Activated naive CD8-positive, alpha-beta T cell treated with anti-CD3 and anti-CD28 coated beads for 36 hours (primary cell): ENCODE measurements at places on chromosomes 12 and 14. TPM values are rescaled to one million over a fixed set of nuclear protein-coding genes. Genes with fewer than 3 reads are reported as not detected.

The PTPRR gene
- total RNA-seq, result not detected

DNA sequence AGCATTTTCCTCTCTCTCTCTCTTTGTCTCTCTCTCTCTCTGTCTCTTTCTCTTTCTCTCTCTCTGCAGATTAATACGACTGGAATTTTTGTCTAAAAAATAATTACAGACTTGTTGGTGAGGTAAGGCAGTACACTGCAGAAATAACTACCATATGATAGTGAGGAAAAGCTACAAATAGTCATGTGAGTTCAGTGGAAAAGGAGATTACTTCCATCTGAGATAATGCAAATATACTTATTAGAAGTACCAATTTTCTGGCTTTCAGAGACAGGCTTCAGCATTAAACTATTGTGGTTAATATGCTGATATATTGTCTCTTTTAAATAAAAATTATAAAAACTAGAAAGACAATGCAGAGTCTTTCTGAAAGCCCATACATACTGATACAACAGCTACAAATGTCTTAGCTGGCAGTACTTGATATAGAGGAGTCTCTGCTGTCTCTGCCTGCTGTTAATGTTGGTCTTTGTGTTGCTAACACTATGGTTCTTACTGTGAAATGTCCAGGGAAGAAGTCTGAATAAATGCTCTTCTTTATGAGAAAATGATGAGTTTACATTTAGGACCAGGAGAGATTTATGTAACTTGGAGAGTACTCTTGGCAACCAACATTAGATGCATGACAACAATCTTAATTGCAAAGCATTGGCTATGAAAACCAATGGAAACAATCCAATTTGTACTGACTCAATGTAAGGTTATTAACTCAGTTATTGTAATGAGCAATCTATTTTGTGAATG is 167.0 kb downstream of the LRFN5 start:
- no peak for DNase-seq
- H3K4me3 ChIP-seq, result no peak overlapping the region
- H3K4me1 ChIP-seq, result no peaks in the 10 kb centered on the region
- H3K27ac ChIP-seq, result no peak overlapping the region
- no peaks in the 10 kb centered on the region for H3K36me3 ChIP-seq

DNA sequence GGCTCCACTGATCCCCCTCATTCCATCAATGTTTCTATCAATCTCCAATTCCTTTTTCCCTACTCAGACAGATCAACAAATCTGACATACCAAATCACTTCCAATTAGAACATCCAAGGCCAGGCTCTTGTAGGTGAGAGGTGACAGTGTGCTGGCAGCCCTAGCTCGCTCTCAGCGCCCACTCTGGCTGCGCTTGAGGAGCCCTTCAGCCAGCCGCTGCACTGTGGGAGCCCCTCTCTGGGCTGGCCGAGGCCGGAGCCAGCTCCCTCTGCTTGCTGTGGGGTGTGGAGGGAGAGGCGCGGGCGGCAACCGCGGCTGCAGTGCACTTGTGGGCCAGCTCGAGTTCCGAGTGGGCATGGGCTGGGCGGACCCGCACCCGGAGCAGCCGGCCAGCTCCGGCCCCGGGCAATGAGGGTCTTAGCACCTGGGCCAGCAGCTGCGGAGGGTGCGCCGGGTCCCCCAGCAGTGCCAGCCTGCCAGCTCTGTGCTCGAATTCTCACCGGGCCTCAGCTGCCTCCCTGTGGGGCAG is 6.0 kb upstream of the ITPR2 start:
- H3K27ac ChIP-seq, result no peak overlapping the region
- H3K36me3 ChIP-seq, result no peaks in the 10 kb centered on the region

- no peaks in the 10 kb centered on the region for H3K36me3 ChIP-seq
- H3K4me3 ChIP-seq, result no peak overlapping the region
- no peak for DNase-seq
- H3K27me3 ChIP-seq, result peaks cover 42% of the 10 kb centered on the region
- H3K4me1 ChIP-seq, result no peaks in the 10 kb centered on the region
Observed at GRCh38 chr14:69489495-69489894, 5.0 kb downstream of the PLEKHD1 start.

DNA sequence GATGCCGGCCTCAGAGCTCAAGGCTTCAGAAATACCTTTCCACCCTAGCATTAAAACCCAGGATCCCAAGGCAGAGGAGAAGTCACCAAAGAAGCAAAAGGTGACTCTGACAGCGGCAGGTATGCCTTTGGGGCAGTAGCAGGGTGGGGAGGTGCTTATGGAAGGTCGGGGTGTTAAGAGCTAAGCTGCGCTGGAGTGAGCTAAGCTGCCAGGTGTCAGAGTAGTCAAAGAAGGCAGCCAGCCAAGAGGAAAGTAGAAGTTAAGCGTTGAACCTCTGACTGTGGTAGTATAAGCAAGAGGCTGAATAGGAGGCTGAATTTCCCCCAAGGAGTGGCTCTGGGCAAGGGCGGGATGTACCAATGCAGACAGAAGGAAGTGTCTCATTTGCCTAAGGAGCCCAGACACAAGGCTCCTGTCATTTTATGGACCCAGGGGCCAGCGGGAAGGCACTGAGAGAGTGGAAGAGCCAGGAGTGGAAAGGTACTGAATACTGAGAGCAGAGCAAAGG is 29.2 kb downstream of the DYRK4 start:
- no peaks in the 10 kb centered on the region for H3K4me1 ChIP-seq
- H3K27me3 ChIP-seq, result peaks cover 3% of the 10 kb centered on the region
- H3K36me3 ChIP-seq, result peaks cover 3% of the 10 kb centered on the region
- H3K27ac ChIP-seq, result no peak overlapping the region

DNA sequence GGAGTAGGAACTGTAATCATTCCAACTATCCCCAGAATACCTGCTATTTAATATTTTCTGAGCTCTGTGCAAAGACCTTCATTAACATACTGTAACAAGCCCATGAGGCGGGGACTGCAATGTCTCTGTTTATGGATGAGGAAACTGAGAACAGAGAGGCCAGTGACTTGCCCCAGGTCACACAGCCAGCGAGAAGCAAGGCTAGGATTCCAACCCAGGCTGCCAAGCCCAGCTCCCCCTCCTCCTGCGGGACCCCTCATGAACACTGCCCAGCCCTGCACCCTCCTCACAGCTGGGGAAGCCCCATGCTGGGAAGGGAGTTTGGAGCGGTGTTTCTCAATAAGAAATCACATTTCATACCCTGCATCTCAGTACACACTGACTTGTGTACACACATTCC is 10.9 kb downstream of the HVCN1 start:
- H3K27me3 ChIP-seq, result no peaks in the 10 kb centered on the region
- H3K4me3 ChIP-seq, result no peak overlapping the region
- DNase-seq, result no peak
- H3K36me3 ChIP-seq, result peaks cover 55% of the 10 kb centered on the region
- H3K27ac ChIP-seq, result peak overlapping the region; percentile 9
- H3K4me1 ChIP-seq, result peaks cover 46% of the 10 kb centered on the region

GRCh38 chr12:120230326-120230973 is 29.5 kb upstream of the RPLP0 start:
- H3K4me3 ChIP-seq, result peak overlapping the region; percentile 50
- H3K27me3 ChIP-seq, result no peaks in the 10 kb centered on the region
- H3K36me3 ChIP-seq, result peaks cover 2% of the 10 kb centered on the region
- H3K4me1 ChIP-seq, result peaks cover 76% of the 10 kb centered on the region
- DNase-seq, result no peak

DNA sequence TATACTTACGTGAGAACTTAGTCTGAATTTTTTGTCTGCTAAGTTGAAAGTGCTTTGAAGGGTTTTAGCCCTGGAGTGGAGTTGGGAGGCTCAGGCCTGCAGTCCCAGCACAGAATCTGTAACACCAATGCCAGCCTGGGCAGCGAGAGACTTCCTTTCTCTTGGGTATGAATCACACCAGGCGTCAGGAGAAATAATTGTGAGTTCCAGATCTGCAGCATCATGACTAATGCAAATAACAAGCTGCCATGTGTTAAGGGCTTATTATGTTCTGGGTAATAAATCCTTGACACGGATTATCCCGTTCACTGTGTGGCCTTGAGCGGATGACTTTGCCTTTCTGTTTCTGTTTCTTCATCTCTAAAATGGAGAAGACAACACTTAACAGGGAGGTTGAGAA is 70.6 kb downstream of the B4GALNT3 start:
- H3K27me3 ChIP-seq, result no peaks in the 10 kb centered on the region
- no peak overlapping the region for H3K4me3 ChIP-seq
- H3K4me1 ChIP-seq, result peaks cover 1% of the 10 kb centered on the region
- H3K36me3 ChIP-seq, result peaks cover 5% of the 10 kb centered on the region
- DNase-seq, result no peak
